Activated CD4-positive, alpha-beta T cell treated with anti-CD3 and anti-CD28 coated beads, Interleukin-2, amount 10 ng/mL, durations not matched to agents 7 days and 5 days (primary cell): ENCODE measurements at places on chromosomes 11 and 22. TPM values are rescaled to one million over a fixed set of nuclear protein-coding genes. Genes with fewer than 3 reads are reported as not detected.

Gene FXYD2
- total RNA-seq = 0.97 TPM

Gene IFITM5
- total RNA-seq = not detected

DNA sequence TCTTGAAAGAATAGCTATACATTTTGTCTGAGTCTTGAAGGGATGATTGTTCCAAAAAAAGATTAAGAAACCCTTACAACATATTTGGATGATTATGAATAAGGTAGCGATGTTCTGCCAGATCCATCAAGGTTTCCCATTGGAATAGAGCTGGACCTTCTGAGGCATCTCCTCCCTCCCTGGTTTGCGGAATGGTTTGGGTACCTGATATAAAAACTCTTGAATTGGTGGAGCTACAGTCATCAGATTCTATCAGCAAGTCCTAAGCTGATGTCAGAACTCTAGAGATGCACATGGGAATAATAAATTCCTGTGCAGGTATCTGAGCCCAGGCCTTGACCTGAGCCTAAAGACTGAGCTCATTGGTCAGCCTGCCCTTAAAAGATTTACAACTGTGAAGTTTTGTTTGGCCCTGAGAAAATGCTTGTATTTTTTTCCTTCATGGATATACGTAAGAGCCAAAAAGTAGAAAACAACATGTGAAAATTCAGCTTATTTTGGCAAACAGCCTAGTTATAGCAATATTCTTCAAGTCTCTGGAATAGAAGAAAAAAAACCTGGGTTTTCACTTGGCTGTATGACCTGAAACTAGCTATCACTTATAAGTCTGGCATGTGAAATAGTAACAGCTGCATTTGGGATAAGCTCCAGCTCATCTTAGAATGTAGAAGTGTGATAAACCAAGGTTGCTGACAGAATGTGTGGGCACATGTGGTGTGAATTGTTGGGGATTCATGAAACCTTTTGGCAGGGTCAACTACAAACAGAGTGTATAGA, 265.7 kb upstream of the CTSC start:
- no peaks in the 10 kb centered on the region for H3K27me3 ChIP-seq
- H3K4me3 ChIP-seq = no peak overlapping the region
- no peak overlapping the region for H3K27ac ChIP-seq
- H3K4me1 ChIP-seq = no peaks in the 10 kb centered on the region
- no peaks in the 10 kb centered on the region for H3K36me3 ChIP-seq

DNA sequence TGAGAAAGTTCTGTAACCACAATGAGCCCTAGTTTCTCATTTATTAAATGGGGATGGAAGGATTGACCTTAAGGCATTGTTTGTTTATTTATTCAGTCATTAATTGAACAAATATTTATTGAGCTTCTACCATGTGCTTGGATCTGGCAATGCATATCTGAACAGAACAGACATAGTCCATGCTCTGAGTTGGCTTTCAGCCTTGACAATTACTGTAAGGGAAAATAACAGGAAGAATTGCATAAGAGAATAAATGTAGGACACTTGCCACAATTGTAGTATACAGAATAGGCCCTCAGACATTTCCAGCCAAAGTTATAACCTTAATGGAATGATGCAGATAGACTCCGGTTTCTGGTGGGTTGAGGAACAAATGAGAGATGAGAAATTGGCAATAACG, 160.5 kb upstream of the TTC12 start:
- H3K4me1 ChIP-seq = no peaks in the 10 kb centered on the region
- H3K36me3 ChIP-seq = no peaks in the 10 kb centered on the region
- no peak overlapping the region for H3K27ac ChIP-seq
- peaks cover 4% of the 10 kb centered on the region for H3K27me3 ChIP-seq
- no peak overlapping the region for H3K4me3 ChIP-seq
